Transverse colon (tissue), 4 donors: ENCODE measurements at places on chromosomes 3 and 15.

- DNase-seq: no peak
These were observed 24.6 kb downstream of the SLC28A1 start for GRCh38 chr15:84909029-84909428.

DNA sequence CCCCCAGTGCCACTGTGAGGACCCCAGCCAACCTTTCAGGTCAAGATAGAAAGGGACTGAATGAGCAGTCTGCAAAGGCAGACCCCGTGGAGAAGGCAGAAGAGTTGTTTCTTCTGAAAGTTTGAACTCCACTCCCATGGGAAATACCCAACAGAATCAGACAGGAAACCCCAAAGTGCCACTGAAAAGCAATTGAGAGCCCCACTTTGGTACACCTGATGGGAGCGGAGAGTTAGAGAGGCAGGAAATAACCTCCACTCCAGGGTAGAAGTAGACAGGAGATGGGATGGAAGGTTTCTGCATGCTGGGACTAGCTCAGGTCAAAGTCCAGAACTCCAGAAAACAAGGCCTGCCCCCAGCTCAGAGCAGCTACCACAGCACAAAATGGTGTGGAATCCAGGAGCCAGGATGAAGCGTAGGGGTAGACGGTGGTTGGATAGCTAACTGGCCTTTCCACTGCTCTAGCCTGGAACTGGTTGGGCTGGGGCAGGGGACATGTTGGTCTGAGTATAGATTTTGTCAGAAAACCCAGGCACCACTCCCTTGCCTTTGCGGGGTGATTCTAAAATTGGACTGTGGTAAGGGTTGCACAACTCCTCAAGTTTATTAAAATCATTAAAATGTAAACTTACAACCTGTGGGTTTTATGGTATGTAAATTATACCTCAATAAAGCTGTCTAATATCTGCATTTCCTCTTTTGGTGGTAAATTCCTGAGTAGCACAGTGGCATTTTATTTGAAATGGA, 1.9 kb upstream of the RAB43 start:
- DNase-seq: peak; percentile 27

- DNase-seq: no peak
These were observed 233.9 kb upstream of the CADM2 start for GRCh38 chr3:84724877-84725276.

DNA sequence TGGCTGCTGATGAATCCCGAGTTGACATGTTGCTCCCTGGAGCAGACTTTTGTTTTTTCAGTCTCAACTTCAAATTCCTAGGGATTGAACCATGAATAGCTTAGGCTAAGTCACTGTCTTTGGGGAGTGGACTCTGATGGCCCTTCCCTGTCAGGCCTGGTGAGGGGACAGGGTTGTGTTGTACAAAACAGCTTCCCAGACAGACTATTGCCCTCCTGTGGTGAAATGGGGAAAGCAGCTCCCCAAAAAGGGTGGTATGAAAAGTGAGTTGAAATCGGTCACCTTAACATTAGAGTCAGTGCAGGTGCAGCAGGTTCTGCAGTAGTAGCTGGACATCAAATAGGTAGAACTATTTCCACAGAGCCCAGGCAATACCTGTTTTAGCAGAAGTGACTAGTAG, 775.6 kb downstream of the ROBO2 start:
- no peak for DNase-seq

- DNase-seq: no peak
These were observed 400.2 kb upstream of the ATP11B start for GRCh38 chr3:182393151-182393550.

DNA sequence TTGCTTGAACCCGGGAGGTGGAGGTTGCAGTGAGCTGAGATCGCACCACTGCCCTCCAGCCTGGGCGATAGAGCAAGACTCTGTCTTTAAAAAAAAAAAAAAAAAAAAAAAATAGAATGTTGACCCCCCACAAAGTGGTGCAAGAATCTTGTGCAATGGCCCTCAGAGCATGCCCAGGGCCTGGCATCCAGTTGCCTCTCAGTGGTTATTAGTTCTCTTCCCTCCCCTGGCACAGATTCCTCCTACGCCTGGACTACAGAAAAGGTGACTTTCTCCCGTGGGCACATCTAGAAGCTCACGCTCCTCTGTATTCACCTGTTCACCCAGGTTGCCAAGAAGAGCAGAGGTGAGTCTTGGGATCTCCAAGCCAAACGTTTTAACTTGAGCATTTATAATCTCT, 36.7 kb downstream of the ACSBG1 start:
- DNase-seq: no peak

DNA sequence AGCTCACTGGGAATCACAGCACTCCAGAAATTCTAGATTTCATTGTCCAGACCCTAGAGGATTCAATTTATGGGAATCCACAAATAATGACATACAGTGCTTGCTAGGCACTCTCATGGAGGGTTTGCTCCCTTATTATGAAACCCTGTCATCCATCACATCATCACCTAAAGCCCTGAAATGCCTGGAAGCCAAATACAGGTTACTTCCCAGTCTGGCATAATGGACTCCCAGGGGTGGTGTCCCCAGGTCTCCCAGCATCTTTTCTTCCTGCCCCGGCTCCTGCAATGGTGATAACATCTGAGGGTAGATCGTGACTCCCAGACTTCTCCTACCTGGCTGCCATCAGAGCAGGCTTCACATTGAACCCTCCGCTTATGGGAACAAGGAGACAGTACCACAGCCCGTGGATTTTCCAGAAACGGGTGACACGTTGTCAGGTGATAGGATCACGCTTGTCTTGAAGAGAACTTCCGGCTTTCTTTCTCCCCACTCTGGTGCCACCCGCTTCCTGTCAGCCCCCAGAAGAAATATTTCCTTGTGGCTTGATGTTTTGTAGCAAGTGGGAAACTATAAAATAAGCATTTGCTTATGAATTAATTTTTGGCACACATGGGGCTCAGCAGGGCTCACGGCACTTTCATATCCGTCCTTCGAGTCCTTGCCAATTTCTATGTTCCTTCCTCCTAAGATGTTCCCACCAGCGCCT, 238.7 kb upstream of the BHLHE40 start:
- DNase-seq: no peak

DNA sequence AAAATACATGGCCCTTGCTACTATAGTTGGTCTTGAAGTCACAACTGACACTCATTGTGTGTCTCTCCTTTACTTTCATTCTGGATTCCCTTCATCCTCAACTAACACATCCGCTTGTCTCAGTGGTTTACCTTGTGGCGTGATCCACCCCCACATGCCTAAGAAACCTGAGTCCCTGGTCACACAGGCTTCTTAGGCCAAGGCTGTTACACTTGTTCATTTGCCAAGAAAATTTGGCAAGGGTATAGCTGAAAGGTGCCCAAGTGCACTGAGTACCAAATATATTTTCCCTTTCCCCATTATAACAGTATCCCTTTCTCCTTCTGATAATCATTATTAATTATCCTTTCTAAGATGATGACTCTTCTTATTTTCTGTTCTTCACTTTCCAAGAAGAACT, 207.6 kb upstream of the STAC start:
- DNase-seq: no peak

DNA sequence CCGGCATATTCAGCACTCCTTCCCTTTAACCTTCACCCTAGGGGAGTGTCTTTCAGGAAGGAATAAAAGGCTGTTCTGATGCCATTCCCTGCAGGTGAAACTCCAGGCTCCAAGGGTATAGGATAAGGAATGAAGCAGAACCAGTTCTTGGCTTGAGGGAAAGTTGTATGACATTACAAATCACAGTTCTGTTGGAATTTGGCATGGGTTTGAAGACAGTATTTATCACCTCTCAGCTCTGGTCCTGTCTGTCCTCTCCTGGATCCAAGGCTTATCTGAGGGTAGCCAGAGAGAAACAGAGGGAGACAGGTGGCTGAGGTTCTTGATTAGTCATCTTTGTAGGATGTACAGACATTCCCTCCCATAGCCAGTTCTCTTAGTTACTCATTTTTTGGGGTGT, 37.1 kb downstream of the RAB11A start:
- DNase-seq: no peak

DNA sequence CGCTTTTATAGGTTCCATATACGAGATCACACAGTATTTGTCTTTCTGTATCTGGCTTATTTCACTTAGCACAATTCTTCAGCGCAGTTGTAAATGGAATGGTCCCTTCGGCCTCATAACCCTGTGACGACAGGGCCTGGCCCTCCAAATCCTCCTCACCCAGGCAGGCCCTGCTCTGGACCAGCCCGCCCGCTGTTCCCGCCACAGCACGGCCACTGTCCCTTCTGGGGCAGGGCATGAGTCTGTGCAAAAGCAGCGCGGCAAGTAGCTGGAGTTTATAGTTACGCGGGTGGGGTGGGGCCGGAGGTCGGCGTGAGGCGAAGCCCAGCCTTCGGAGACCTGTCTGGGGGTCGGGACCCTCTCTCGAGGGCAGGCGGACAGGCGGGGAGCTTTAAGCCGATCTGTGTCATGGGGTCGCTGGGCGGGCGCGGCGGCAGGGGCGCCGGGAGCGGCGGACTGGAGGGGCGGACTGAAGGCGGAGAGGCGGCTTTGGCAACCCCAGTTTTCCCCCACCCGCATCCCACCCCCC, 543 bp downstream of the ARPIN start:
- peak; percentile 74 for DNase-seq

DNA sequence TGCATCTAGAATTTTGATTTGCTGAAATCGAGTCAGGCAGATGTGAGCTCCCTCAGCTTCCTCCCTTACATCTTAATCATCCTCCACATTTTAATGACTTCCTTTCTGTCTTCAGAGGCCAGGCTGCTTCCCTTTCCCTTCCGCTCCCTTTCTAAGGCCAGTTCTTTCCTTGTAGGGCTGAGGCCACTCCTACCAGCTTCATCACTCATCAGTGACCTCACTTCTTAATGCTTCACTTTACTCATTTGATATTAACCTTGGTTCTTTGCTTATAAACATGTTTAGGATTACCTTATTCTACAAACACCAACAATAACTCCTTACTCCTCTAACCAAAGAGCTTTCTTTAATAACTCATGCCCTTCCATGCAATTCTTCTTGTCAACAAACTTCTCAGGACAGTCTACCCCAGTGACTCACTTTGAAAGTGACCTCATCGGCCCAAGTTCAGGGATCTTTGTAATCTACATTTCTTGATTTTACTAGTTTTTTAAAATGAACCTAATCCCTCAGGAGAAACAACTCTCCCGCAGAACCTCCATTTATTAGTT, 23.9 kb downstream of the ILDR1 start:
- no peak for DNase-seq

DNA sequence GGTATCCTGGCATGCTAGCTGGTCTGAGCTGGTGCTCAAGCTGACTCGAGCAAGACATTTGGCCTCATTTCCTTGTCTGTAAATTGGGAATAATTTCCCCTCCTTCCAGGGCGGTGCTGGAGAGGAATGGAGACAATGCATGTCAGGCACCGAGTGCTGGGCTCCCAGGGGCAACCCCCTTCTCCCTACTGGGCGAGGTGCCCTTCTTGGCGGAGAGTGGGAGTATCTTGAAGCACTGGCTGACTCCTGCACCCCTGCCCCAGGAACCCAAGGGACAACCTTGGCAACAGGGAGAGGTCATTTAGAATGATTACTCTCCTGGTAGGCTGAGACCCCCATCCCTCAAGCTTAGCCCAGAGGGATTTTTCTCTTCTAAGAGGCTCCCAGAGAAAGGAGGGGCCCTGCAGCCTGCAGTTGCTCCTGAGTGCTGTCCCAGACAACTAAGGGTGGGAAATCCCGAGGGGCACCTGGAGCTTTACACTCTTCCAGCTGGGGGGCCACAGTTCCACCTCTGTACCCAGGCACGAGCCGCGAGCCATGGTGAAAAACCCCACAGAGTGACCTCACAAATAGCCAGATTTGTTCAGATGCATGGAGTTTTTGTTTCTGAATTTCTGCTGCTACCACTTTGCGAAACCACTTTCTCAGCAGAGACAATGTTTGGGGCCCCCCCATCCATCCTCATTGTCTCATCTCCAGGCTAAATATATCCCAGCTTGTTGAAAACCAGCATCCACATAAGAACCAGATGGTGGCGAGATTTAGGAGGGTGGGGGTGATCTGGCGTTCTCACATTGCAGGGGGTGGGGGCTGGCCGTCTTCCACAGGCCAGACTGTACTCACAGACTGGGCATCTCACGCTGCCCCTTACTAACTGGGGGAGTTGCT, 44.8 kb downstream of the ABTB1 start:
- no peak for DNase-seq

DNA sequence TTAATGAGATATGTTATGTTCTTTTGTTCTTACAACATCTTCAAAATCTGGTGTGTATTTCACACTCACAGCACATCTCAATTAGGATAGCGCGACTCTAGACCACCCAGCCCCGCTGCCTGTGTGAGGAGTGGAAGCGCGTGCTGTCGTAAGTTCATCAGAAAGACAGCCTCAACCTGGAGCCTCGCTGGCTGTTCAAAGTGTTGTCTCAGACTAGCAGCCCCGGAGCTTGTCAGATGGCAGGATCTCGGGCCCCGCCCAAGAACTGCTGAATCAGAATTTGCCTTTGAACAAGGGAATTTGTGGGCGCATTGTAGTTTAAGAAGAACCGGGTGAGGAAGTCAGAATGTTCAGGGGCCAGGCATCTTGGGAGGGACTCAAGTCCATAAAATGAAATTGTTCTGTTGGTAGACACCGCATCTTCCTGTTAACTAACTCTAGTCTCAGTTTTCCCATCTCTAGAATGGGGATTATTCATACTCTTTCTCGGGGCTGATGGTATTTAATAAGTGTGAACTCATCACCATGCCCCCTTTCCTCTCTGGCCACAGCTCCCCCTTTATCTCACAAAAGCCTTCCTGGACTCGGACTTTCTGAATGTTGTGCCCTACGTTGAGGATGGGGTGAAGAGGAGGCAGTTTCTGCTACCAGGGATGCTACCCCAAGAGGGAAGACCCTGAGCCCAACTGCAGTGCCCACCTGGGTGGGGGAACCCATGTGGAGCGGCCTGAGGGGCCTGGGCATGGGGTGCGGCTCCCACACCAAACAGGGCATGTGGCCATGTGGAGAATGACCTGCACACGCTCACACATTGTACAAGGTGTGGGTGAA, 40.4 kb downstream of the BHLHE40 start:
- DNase-seq: peak; percentile 47

DNA sequence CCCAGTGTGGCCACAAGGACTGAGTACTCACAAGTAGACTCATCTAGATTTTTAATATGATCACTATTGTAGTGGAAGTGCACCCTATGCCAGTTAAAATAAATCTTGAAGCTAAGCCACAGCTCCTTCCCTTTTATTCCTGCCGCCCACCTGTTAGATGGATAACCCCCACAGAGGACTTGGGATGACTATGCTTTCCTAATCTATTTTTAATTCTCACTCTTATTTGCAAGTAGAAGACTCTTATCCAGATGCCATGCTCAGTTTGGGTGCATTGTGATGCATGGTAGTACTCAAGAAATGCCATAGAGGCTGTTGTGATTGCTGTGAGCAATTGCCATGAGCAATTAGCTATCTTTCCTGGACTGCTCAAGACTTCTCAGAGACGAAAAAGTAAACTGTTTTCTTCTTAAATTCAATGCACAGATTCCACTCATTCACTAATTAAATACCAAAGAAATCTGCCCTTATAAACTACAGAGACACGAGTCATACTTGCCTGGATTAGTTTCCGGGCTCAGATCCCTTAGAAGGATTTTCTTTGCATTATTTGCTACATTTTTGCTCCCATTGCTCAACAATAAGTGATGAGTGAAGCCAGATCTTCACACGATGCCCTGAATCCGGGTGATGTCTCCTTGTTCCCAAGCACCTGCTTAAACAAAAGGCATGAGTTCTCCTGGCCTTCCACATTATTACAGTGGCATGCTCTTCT, 472.1 kb downstream of the SOX2 start:
- no peak for DNase-seq
